ENCODE measurements at places on chromosomes 2 and 18.

- DNase-seq: no peak
Observed at GRCh38 chr2:200453853-200454534, 55.9 kb downstream of the KCTD18 start.

DNA sequence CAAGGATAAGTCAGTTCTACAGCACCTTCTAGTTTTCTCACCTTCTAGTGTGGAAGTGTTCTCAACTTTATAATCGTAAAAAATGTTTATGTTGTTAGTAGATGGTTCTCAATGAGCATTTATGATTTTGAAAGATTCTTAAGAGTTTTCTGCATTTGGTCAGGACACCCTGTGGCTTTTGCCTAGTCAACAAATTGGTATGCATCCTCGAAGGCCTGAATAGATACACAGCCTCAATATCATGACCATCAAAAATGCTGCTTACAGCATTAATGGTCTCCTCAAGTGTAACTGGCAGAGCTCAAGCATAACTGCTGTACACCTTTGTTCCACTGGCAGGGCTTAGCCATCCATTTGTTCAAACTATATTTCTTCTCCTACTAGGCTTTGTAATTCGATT is 96.7 kb downstream of the CRACDL start:
- DNase-seq: no peak

GRCh38 chr2:139585101-139585500 is 804.9 kb upstream of the NXPH2 start:
- DNase-seq: no peak

- no peak for DNase-seq
Observed at GRCh38 chr2:160261732-160262131, 61.7 kb upstream of the ITGB6 start.

GRCh38 chr2:236040600-236041328 is 127.4 kb downstream of the GBX2 start:
- no peak for DNase-seq

- no peak for DNase-seq
Observed at GRCh38 chr2:30354621-30355020, 92.4 kb upstream of the LCLAT1 start.

GRCh38 chr2:239328351-239329191 is 72.2 kb downstream of the HDAC4 start:
- DNase-seq: no peak

- no peak for DNase-seq
Observed at GRCh38 chr2:107984707-107985106, 1.6 kb upstream of the SLC5A7 start.

GRCh38 chr18:70417847-70418246 is 129.0 kb downstream of the SOCS6 start:
- no peak for DNase-seq

- no peak for DNase-seq
Observed at GRCh38 chr2:19881908-19882265, 19.9 kb downstream of the TTC32 start.

- no peak for DNase-seq
Observed at GRCh38 chr2:232541961-232542714, 2.6 kb downstream of the CHRNG start.

GRCh38 chr2:149586898-149587219 is 716 bp downstream of the MMADHC start:
- no peak for DNase-seq

GRCh38 chr18:35247412-35248249 is 6.8 kb downstream of the ZNF397 start:
- no peak for DNase-seq

DNA sequence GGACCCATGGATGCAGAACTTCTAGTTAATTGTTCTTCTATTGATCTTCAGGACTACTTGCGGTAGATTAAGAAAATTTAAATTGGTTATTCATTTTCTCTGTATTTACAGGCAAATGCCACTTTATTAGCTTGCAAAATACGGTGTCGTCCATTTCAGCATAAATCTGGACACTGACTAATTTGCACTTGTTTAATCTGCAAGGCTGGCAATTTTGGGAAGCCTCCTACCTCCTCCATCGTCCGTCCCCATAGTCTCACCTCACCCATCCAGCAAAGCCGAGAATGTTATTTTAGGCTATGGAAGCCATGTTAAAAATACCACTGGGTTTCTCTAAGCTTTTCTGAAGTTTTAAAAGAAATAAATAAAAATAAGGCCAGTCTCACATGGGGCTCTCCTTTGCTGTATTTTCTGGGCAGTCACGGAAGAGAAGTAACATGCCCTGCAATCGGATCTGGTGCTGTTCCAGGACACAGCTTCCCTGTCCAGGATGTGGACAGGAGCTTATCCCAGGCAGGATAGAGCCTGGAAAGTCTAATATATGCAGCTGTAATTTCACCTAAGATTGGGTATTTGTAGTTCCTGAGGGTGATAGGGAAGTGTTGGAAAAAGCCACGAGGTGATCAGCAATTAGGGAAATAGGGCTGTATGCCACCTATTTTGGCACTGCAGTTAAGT is 17.4 kb downstream of the TMEM178A start:
- DNase-seq: no peak

DNA sequence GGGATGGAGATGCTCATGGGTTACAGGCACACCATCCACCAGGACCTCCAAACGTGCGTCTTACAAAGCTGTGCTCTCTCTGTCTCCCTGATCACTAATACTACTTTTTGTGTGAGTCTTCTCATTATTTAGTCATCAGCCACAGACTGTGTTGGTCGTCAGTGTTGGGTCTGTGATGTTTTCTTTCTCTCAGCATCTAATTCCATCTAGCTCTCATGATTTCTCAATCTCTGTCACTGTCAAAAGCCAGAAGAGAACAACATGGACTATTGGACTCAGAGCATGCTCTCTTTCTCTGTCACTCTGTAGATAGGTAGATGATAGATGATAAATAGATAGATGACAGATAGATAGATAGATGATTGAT is 6.0 kb upstream of the ARL4C start:
- DNase-seq: no peak

GRCh38 chr18:1296237-1296636 is 391.6 kb downstream of the ADCYAP1 start:
- DNase-seq: no peak

- no peak for DNase-seq
Observed at GRCh38 chr2:41420219-41420618, 627.6 kb upstream of the PKDCC start.

- DNase-seq: no peak
Observed at GRCh38 chr2:216799873-216800431, 59.9 kb downstream of the TNP1 start.

DNA sequence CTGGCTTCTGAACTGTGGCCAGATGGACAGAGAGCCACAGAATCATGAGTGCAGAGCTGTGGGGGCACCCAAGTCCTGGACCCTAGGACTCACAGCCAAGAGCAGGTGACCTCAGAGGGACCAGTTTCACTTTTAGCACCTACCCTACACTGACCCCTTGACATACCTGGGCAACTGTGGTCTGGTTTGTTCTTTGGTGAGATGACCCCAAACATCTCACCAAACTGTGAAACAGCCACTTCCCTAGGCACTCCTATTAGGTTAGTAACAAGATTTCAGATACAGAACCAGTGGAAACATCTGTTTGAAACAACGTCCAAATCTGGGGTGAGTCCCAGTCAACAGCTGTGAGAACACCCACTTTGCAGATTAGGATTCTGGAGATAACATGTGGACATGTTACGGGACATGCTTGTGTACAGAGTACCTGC is 1.9 kb upstream of the ZFP36L2 start:
- DNase-seq: no peak

- peak; percentile 69 for DNase-seq
Observed at GRCh38 chr2:68157002-68157401, 686 bp upstream of the PNO1 start.

- no peak for DNase-seq
Observed at GRCh38 chr2:148523315-148523714, 121.2 kb upstream of the EPC2 start.

- no peak for DNase-seq
Observed at GRCh38 chr2:98394595-98395153, 48.4 kb downstream of the CNGA3 start.

GRCh38 chr2:239765076-239765845 is 259.9 kb downstream of the NDUFA10 start:
- DNase-seq: no peak

DNA sequence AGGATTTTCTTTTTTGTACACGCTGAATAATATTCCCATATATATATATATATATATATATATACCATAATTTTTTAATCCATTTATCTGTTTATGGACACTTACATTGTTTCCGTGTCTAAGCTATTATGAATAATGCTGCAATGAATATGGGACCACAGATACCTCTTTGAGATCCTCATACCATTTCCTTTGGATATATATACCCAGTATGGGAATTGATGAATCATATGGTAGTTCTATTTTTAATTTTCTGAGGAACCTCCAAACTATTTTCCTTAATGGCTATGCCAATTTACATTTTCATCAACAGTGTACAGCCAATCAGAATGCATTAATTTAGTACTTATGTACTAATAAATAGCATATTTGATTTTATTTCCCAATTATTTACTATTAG is 53.1 kb downstream of the MERTK start:
- DNase-seq: no peak

- no peak for DNase-seq
Observed at GRCh38 chr2:38438883-38439612, 62.0 kb upstream of the ATL2 start.

- DNase-seq: no peak
Observed at GRCh38 chr2:43207553-43208300, 18.7 kb downstream of the ZFP36L2 start.

GRCh38 chr2:215870088-215870490 is 143.3 kb downstream of the MREG start:
- DNase-seq: no peak

GRCh38 chr18:77206676-77207374 is 42.8 kb upstream of the GALR1 start:
- DNase-seq: no peak

- DNase-seq: no peak
Observed at GRCh38 chr2:121884511-121884921, 129.1 kb downstream of the TSN start.

GRCh38 chr2:150147889-150148683 is 339.4 kb downstream of the RND3 start:
- no peak for DNase-seq

DNA sequence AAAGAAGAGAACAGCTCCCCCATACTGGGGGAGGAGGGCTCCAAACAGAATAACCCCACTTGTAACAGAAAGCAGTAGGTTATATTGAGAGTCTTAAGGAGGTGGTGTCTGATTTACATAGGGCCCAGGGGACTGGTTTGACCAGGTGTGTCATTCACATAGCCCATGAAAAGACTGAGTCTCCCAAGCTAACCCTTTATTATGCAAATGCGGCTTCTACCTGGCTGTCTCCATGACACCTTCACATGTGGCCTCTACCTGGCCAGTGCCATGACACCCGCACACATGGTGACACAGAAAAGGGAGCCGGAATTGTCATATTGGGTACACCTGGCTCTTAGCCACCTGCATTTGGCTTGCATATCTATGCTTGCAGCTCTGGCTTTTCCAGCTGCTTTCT is 1057.2 kb upstream of the PIK3C3 start:
- no peak for DNase-seq

DNA sequence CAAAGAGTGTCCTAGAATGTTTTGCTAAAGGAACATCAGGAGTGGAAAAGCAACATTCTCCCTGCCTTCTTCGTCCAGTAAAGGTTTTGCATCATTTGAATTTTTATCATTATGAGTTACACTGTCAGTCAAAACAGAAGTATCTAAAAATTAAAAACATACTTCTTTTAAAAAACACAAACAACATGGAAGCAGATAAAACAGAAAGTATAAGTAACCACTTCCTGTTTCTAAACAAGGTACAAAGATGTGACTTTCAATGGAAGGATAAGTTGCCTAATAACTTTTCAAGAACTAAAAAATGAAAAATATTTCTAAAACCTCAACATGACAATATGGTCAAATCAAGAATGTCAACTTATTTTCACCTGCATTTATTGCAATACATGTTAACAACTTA is 158.2 kb downstream of the STK39 start:
- no peak for DNase-seq

GRCh38 chr2:118014492-118014824 is 588 bp upstream of the CCDC93 start:
- DNase-seq: no peak

GRCh38 chr18:6616981-6617380 is 112.5 kb upstream of the ARHGAP28 start:
- no peak for DNase-seq
